ENCODE measurements at places on chromosomes 6 and 20.

GRCh38 chr20:10225439-10226060 lies 6.9 kb downstream of the SNAP25 start:
- no peak for DNase-seq

GRCh38 chr6:9307786-9308185 lies 872.4 kb upstream of the SLC35B3 start:
- no peak for DNase-seq

GRCh38 chr20:36091561-36092397 lies 62.8 kb upstream of the EPB41L1 start:
- no peak for DNase-seq

DNA sequence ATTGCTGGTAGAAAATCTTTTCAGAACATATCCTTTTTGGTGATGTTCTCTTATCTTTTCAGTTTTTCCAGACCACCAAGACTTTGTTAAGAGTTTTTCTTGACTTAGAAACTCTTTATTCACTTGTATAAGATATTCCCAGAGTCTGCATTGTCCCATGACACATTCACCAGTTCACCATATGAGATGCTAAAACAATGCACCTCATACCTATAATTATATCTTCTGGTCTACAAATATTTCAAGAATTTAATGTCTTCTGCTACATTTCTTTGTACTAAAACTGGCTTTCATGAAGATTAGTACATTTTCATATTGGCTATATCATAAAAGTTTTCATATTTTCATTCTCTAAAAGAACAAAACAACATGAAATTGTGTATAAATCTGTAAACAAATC lies 111.3 kb downstream of the ADGRG6 start:
- DNase-seq, result no peak

DNA sequence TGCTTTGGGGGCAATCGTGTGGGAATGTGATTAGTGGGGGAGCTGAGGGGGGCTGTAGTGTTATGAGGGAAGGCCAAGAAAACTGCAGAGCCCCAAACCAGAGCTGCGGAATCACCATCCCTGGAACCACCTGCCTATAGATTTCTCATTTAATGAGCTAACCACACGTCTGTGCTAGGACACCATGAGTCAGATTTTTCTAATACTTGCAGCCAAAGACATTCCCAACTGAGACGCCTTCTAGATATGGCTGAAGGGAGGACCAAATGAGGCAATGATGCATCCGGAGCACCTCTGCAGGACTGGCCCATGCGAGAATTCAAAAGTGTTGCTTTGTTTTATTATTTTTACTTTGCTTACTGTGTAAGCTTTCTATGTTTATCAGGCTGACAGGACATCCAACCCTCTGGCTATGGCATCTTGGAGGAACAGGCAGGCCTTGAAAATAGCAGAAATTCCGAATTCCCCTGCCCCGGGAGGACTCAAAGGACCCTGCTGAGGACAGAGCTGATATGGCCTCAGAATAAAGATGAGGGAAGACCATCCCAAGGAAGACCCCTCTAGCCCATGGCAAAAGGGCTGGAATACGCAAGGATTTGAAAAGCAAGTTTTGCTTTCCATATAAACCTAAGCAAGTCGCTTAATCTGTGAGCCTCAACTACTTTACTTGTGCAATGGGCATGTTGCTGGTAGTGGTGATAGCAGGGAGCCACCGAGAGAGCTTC lies 3.1 kb upstream of the PTGIS start:
- DNase-seq, result no peak

DNA sequence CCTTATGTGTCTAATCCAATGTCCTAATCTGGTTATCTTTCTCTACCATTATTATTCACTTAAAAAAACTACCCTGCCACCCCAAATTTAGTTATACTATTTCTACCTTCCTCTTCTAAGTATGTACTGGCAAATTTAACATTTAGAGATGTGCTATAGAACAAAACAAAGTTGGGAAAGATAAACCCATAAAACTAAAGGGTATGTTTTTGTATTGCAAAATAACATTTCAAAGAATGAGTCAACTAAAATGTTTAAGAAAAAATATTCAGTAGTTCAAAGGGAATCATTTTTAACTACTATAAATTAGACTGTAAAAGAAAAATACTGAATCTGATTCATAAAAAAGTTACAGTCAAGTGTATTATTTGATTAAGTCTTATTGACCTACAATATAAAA lies 103.0 kb downstream of the LMBRD1 start:
- no peak for DNase-seq
